ENCODE measurements at places on chromosomes 7 and 10.

- no peak for DNase-seq
Observed at GRCh38 chr7:65809259-65809981, 63.5 kb upstream of the VKORC1L1 start.

DNA sequence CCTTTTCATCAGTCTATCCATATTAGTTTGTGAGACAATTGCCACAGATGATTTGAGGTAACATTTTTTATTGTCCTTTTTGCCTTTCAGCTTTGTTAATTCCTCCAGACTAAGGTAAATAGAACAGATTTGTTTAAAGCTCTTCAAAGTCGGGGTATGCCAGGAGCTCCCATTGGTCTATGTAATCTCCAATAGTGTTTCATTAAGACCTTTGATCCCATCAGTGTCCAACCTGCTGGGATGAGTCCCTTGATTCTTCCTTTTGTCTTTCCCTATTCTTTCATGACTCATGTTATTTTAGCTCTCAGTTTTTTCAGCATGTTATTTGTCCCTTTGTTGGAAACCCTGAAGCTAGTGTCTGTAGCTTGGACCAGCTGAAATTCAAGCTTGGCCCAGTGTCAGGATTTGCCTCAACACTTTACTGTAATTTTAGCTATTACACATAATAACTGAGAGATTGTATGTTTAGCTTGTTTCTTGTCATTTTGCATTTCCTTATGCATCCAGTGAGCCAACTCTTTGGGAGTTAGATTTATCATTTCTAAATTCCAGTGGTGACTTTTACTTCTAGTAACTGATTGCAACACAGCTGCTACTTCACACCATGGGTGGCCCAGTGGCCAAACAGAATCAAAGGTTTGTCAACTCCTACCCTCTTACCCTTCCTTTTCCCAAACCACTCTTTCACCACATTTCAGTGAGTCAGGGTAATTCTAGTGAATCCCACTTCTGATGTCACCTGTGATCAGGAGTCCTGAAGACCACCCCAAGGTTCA is 15.3 kb downstream of the AGBL3 start:
- DNase-seq: peak; percentile 11

GRCh38 chr7:1901431-1902210 is 231.5 kb downstream of the ELFN1 start:
- no peak for DNase-seq

GRCh38 chr7:68014031-68014736 is 1017.6 kb downstream of the TYW1 start:
- no peak for DNase-seq

GRCh38 chr10:80268938-80269588 is 20.4 kb downstream of the MAT1A start:
- DNase-seq: no peak

DNA sequence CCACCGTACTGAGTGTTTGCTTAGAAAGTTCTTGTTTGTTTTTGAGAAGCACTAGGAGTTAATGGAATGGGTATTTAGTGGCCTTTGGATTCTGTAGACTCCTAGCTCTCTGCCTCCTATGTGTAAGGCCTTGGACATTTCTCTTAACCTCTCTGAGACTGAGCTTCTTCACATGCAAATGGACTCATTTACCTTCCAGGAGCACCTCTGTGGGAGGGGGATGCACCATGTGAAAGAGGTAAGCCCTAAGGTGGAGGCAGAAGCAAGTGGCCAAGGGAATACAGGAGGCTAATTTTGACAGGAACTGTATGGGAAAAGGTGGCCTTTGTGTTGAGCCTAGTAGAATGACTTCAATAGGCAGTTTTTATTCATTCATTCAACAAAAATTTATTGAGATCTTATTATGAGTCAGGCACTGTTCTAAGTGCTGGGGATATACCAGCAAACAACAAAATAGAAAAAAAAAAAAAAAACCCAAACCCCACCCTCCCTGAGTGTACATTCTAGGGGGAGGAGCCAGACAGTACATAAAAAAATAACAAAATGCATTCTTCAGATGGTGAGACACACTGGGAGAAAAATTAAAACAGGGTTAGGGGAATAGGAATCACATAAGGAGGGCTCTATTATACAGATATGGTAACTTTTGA is 9.2 kb upstream of the EPHA1 start:
- no peak for DNase-seq

DNA sequence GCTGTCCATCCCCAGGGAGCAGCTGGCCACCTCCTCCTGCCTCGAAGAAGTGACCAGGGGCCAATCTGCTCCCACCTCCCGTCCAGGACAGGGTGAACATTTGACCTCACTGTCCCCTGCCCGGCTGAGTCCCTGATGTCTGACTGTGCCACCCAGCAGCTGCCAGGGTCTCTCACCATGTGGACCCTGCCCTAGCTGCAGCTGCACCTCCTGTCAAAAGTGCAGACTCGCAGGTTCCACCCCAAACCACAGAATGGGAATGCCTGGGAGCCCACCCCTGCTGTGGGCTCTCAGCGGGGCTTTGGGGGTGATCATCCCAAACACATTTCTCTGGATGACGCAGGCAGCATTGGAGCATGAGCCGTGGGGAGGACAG is 86.1 kb downstream of the RGS10 start:
- DNase-seq: no peak

DNA sequence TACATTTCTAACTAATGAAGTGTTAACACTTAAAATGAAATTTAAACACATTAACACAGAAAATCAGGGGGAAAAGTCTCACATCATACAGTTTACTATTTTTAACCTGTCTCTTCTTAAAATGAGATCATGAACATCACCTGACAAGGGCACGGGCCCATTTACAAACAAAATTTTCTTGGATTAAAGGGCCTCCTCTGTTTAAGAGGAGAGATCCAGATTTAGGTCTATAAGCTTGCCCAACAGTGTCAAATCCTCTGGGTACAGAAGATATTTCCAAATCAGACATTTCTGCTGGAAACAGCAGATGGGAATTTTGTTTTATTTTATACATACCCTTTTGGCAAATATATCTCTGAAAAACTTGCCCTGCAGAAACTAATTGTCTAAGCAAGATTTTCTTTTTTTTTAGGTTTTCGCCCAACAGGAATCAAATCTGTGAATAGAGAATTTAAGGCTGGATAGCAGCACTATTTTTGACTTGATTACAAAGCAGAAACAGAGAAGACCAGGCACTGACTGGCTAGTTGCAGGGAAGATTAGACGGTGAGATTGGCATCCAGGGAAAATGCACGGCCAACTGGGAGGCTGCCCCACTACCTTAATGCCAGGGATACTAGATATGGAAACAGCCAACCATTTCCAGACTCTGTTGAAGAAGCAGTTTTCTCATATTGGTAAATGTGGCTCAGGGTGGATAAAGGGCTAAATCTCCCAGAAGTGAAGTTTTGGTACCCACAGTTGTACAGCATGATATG is 173.4 kb downstream of the LRRN3 start:
- no peak for DNase-seq

DNA sequence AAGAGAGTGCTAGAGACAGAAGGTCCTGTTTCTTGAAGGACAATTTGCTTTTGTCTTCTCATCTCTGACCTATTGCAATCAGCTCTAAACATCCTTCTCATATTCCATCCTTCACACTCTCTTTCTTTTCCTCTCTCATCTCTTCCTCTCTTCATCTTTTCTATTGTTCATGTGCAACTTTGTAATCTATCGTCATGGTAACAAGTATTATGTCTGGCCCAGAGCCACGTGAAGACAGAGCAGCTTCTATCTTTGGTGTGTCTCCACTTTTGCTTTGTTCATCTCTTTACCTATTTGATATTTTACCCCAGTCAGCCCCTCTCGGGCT is 104.9 kb upstream of the ABCB5 start:
- no peak for DNase-seq

DNA sequence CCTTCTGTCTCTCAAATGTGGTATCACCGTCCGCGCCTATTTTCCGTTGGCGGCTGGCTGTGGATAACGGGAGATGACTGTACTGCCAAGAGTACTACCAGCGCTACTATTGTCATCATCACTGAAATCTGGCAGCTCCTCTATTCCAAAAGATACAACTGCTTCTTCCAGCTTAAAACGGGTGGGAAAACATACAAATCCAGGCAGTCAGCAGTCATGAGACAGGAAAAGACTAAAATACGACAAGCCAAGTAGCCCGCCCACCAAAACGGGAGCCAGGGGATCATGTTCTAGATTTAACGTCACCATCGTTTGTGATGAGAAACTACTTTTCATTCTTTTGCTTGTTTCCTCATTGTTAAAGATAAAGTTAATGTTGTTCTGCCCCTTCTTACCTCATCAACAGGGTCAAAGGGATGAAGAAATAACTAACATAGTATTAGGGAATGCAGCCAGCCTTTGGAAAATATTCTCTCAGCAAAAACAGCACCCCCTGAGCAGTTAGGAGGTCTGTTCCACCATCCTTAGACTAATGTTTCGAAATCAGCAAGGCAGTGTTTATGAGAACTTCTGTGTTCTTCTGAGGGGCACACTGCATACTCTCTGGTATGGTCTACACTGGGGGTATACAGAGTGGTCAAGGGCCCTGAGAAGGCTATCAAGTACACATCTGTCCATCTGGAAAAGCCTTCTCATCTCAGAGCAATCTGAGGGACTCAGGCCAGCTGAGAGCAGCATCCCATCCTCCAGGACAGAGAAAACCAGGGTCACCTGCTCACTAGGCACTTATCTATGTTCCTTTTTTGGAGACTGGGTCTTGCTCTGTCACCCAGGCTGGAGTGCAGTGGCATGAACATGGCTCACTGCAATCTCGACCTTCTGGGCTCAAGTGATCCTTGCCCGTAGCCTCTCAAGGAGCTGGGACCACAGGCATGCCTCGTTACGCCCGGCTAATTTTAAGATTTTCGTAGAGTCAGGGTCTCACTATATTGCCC is 47.5 kb downstream of the GNA12 start:
- no peak for DNase-seq

DNA sequence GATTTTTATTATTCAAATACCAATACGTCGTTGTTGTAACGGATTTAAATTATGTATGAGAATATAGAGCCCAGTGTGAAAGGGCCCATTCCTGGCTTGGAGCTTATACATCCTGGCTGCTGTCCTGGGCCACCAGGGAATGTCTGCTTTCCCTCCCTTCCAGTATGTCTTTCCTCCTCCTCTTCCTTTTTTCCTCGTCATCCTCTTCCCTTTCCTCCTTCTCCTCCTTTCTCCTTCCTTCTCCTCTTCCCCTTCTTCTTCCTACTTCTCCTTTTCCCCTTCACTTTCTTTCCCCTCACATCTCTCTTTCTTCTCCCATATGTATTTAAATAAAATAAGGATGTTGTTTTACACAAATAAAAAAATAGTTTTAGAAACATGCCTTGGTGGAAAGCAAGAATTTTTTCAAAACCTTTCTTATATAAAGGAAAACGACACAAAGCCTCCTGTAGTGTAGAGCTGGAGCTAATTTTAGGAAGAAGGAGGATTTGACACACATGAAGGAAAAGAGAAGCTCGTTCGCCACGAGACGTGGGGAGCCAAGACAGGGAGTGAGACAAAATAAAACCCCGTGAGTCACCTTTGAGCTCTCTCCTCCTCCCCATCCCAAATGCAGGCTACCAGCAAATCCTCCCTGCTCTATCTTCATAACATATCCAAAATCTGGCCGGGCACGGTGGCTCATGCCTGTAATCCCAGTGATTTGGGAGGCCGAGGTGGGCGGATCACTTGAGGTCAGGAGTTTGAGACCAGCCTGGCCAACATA is 301.1 kb upstream of the LYZL1 start:
- DNase-seq: no peak

DNA sequence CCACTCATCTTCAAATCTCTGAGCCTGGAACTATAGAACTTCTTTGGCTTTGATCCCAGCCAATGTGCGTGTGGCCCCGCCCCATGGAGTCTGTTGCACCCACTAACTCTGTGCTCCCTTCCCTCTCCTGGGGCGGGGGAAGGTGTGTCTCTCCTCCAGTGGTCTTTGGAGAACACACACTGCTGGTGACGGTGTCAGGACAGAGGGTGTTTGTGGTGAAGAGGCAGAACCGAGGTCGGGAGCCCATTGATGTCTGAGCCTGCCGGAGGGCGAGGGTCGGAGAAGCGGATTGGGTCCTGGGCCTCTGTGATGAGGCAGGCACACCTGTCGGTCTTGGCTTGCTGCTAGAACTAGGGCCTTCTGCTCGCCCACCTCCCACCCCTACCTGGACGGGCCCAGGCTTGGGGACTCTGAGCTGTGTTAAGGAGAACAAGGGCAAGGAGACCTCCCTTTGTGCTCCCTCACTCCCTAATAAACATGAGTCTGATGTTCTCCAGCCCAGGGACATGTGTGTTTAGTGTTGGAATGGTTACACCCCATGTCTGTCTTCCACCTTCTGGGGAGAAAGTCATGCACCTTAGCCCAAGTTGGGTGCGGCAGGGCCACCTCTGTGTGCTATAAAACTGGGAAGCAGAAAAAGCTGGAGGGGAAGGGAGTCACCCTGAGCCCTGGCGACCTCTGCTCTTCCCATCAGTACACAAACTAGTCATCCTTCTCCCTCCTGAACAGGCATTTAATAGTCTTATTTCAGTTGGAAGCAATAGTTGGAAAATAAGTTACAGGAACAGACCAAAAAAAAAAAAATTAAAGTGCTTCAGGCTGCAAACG is 4.6 kb downstream of the TRAPPC14 start:
- no peak for DNase-seq

- DNase-seq: no peak
Observed at GRCh38 chr10:13733071-13733470, 146.3 kb downstream of the PRPF18 start.

- no peak for DNase-seq
Observed at GRCh38 chr10:78405231-78405630, 371.6 kb downstream of the RPS24 start.

DNA sequence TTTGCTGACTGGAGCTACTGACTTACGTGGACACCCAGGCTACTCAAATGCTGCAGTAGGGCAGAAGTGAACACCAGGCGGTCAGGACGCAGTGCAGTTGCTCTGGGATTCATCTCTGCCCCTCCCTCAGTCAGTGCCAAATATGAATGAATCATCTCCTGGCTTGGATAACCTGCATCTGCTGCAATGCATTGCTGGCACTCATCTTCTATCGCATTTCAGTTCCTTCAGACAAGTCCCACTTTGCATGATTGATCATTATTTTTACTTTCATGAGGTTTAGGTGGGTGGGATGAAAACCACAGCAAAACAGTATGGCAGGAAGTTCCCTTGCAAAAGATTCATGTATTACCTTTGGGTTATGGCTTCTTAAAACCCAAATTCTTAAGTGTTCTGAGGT is 224.6 kb upstream of the NRP1 start:
- DNase-seq: peak; percentile 85

GRCh38 chr10:76333326-76333725 is 901.9 kb downstream of the LRMDA start:
- DNase-seq: no peak

DNA sequence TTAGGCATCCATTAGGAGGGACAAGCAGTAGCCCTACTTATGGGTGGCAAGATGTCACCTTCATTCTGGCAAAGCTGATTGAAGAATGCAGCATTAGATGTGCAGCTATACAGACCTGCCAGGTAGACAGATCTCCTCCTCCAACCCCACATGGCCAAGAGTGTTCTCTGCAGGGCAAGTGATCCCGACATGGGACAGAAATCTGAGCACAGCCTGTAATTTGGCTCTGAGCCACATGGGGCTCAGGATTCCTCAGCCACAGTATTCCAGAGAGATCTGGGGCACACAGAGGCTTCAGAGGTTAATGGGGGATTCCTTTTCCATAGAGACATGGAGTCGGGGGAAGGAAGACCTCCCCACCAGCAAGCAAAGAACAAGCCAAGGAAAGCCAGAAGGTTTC is 58.7 kb upstream of the GDF10 start:
- no peak for DNase-seq

Measured in HT1080 (cell line).